ENCODE measurements at places on chromosomes 1 and 21. TPM values are rescaled to one million over a fixed set of nuclear protein-coding genes. Genes with fewer than 3 reads are reported as not detected.
A peak's percentile ranks its signal among the peaks of the same experiment; 100 is the strongest.

GRCh38 chr21:41933313-41934079 lies 20.3 kb downstream of the C2CD2 start:
- DNase-seq: no peak

DNA sequence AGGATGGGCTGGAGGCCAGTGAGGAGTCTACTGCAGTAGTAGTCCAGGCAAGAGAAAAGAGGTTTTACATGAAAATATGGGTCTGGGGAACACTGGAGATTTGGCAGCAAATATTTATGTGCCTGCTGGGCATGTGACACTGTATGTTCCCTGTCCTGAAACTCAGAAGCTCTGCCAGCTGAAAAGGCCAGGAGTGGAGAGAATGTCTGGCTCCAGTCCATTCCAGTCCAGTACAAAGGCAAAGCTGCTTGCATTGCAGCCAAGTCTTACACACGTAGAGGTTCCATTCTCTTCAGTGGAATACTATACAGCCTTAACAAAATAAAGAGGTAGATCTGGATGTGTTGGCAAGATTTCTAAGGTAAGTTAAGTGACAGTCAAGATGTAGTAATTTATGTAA lies 7.5 kb upstream of the YBX1 start:
- DNase-seq: no peak

DNA sequence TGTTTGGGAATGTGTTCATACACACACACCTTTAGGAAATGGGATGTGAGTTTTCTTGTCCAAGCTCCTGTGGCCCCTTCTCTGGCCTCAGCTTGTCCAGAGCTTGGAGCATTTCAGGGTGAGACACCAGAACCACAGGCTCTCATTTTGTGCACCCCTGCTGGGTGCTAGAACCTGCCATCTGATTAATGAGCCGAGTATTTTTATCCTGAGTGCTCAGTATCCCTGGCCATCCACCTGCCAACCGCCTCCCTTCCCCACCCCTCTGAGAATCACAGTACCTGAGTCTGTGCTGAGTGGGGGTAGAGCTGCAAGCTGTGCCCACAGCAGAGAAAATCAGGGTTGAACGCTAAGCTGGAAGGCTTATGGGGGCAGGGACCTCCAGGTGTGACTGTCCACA lies 1.4 kb downstream of the CASQ1 start:
- DNase-seq: no peak

GRCh38 chr1:207628776-207629175 lies 16.2 kb upstream of the CR1L start:
- DNase-seq: no peak

DNA sequence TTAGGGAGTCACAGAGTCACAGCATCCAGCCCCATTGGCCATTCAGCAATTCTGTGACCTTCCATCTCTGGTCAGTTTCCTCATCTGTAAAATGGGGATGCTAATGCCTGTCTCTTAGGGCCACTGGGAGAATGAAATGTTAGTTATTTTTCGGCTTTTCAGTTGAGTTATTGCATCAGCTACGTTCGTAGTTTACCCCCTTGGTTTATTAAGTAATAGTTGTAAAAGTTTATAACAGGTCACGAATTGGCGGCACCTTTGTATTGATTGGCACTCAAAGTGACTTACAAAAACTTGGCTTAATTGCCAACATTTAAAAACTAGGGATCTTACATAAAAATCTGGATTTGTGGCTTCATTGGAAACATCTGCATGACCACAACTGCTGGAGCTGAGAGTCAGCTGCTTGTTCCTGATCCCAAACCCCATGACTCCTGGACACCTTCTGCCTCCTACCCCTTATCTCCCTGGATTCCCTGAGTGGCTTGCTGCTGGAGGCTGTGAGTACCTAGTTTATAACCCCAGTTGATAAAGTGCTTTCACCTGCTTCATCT lies 23.0 kb upstream of the SLC1A7 start:
- DNase-seq: no peak

GRCh38 chr1:41367288-41367642 lies 6.0 kb downstream of the FOXO6 start:
- no peak for DNase-seq

DNA sequence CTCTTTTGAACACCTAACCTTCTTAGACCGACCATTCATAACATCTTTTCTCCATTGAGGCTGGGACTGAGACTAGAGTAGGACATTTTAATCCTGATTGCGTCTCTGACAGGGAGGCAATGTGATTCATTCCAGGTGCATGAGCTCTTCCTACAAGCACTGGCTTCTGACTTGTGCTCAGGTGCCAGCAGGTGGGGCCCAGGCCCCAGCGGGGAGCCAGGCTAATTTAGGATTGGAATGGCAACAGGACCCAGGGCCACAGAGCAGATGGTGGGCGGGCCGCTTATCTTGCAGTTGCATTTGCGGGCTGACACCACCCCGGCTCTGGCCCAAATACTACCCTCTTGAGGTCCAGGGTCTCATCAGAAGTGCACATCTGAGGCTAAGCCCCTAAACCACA lies 4.1 kb downstream of the GPA33 start:
- DNase-seq: no peak

GRCh38 chr1:98399218-98399617 lies 262.3 kb upstream of the SNX7 start:
- no peak for DNase-seq

GRCh38 chr1:60345621-60346020 lies 272.1 kb upstream of the C1orf87 start:
- no peak for DNase-seq

DNA sequence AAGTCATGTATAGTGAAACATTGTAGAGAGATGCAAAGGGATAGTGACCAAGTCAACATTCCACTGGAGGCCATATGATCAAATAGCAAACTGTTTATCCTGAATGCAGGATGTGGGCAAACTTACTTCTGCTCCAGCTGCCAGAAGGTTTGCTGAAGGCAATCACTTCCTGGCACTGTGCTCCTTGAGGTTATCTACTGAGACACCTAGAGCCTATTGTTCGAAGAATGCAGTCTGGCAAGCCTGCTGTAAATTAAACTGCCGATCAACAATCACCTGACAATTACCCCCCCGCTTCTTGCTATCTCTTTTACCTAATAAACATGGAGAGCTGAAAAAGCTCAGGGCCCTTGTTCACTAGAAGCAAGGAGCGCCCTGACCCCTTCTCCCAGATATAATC lies 139.4 kb upstream of the B3GALT2 start:
- DNase-seq: no peak

- no peak for DNase-seq
These were observed 147.6 kb downstream of the DYRK1A start for GRCh38 chr21:37514038-37514667.

DNA sequence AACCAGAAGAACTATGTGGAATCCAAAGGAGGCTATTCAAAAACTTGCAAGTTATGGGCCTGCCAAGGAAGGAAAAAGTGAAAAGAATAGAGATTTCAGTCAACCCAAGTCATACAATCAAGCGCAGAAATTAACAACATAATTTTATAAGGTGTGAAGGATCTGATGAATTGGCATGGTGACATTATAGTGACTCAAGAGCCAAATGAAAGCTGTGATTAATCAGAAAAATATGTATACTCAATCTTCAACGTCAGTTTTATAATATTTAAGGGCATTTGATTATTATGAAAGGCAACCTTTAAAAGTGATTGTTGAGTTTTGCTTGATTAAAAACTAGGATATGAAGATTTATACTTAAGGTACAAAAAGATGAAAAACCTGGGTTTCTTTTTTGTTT lies 37.8 kb upstream of the THEM4 start:
- no peak for DNase-seq

- no peak for DNase-seq
These were observed 13.9 kb downstream of the SLAMF7 start for GRCh38 chr1:160752924-160753323.

DNA sequence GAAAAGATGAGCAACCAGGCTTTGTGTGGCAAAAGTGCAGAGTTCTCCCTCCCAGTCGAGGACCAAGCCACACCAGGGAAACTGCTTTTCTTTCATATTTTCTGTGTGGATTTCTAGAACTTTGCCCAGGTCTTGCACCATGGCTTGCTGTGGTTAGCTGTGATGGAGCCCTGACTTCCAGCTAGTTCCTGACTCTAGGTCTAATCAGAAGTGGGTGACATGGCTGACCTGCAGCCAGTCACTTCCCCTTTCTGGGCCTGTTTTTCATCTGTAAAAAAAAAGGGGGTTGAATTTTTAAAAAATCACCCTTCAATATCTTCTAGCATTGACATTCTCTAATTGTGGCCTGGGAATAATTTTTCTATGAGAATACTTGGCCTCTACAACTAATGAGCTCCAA lies 491.2 kb upstream of the USP24 start:
- no peak for DNase-seq

- peak; percentile 92 for DNase-seq
These were observed 14.7 kb upstream of the KCNE1 start for GRCh38 chr21:34526618-34527290.

- DNase-seq: no peak
These were observed 661.5 kb upstream of the ZP4 start for GRCh38 chr1:238552271-238552670.

- no peak for DNase-seq
These were observed 3.9 kb upstream of the EFNA1 start for GRCh38 chr1:155123801-155124200.

- DNase-seq: no peak
These were observed 395.4 kb downstream of the RRAGC start for GRCh38 chr1:38464071-38464661.

- DNase-seq: no peak
These were observed 21.3 kb downstream of the ACOT11 start for GRCh38 chr1:54569339-54569738.

GRCh38 chr1:34781844-34782391 lies 904 bp downstream of the GJB3 start:
- no peak for DNase-seq

GRCh38 chr1:191260056-191260455 lies 782.4 kb upstream of the BRINP3 start:
- DNase-seq: no peak

DNA sequence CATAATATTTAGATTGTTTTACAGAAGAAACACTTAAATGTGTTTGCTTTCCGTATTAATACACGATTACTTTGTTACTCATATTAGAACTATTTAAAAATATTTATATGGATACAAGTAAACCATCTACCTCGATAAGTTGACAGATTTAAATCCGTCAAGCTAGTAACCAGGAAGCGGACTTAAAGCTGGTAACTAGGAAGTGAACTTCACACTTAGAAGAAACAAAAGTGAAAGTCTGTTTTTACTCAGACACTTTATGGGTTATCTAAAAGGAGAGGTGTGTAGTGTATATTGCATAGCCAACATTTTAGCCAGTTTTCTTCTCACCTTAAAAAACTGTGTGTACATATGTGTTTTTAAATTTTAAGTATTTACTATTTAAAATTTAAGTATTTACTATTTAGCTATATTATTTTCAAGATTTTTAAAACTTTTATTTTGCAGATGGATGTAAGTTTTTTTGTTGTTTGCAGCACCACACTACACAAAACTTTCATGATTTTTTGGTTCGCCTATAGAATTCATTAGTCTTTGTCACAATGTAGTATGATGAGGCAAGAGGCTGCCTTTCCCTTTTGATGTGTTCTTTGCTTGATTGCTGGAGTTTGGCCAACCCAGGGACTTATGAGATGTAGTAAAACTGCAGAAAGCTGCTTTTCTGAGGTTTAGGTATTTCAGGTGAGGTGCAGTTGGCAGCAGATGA lies 2.7 kb downstream of the USP25 start:
- no peak for DNase-seq

DNA sequence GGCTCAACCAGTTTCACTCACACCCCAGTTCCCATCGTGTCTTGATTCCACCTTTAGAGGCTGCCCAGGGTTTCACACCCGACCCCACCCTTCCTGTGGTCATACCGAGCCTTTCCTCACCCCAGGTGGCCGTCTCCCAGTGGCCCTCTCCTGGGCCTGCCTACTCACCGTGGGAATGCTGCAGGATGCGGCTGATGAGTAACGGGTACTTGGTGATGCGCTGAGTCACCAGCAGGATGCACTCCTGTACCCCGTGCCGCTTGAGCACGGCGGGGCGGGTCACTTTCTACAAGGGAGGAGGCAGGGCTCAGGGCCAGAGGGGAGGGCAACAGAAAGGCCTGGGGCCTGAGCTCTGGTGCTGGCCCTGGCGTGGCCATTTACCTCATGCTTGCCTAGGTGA lies 16.4 kb downstream of the ARHGEF2 start:
- peak; percentile 66 for DNase-seq

- no peak for DNase-seq
These were observed 2.7 kb downstream of the VCAM1 start for GRCh38 chr1:100722221-100722620.

GRCh38 chr1:24417681-24418080 lies 2.1 kb downstream of the NIPAL3 start:
- no peak for DNase-seq

GRCh38 chr1:204080163-204080903 lies 7.4 kb downstream of the SOX13 start:
- peak; percentile 71 for DNase-seq

DNA sequence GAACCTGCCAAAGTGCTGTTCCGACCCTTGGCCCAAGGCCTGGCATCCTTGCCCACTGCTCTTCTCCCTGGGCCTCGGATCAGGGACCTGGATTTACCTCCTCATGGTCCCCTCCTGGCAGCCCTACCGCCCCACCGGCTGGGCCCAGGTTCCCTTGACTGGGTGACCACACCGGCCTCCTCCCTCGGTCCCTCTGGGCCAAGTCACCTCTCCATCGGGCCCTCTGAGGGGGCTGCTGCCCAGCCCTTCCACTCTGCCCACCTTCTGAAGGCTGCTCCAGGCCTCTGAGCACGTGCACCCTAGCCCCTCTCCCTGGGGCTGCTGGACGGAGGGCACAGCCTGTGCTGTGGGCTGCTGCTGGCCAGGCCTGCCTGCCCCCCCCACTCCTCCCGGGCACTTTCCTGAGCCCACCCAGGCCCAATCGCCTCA lies 9.3 kb upstream of the MMEL1 start:
- DNase-seq: no peak

Gene FGR
- total RNA-seq: 1.4 TPM

Gene HCRTR1
- total RNA-seq: 0.92 TPM

Gene CAMSAP2
- total RNA-seq: 42.9 TPM

Gene RGSL1
- not detected for total RNA-seq

Gene RHD
- total RNA-seq: not detected

Gene NME7
- total RNA-seq: 13.5 TPM

Gene OLFML2B
- 1.8 TPM for total RNA-seq

Gene EPHA10
- total RNA-seq: not detected

Gene TMPRSS3
- not detected for total RNA-seq

Gene AADACL4
- total RNA-seq: not detected

Gene AGMAT
- total RNA-seq: 0.13 TPM

Gene COL11A1
- not detected for total RNA-seq

Gene AMY1A
- total RNA-seq: not detected

Gene SCP2
- total RNA-seq: 140 TPM

Gene RSPO1
- not detected for total RNA-seq

Gene VSIG8
- total RNA-seq: not detected

Gene ASTN1
- total RNA-seq: 0.26 TPM

Gene NPHS2
- not detected for total RNA-seq

Gene CROCC
- 4.8 TPM for total RNA-seq
